ENCODE measurements at places on chromosomes 11 and 22.
A peak's percentile ranks its signal among the peaks of the same experiment; 100 is the strongest.

DNA sequence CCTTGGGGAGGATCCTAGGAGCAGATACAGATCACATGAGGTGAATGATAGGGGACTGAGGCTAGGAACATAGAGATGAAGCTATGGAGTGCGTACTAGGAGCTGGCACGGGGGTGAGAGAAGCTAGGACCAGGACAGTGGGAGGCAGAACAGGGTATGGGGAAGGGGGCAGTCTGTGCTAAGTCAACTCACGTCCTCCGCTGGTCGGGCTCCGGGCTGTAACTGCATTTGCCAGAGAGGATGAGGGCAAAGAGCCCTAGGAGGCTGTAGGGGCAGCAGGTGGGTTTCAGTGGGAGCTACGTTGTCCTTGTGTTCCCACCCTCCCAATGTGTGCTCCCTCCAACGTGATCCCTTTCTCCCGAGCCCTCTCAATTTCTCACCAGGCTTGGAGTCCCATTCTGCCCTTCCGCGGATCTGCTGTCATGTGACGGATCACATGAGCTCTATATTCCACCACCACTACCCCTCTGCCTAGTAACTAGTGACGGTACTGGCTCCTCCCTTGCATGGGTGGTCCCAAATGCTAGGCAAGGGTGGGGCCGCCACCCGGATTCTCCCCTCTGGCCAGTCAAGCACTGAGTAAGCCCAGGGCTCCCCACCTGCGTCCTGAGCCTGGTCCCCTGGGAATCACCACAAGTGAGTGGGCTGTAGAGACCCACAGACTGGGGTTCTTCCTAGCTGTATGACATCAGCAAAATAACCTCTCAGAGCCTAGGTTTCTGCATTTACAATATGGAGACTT is at the start of gene TPP1:
TPP1 (minus strand) TSS at position 419 of the 742 bp plus-strand sequence; CDS start at position 397, 22 bp downstream.
- DNase-seq = peak; percentile 94

GRCh38 chr11:73465023-73465675 is 89.0 kb downstream of the RELT start:
- no peak for DNase-seq

- no peak for DNase-seq
These were observed 8.1 kb downstream of the RASD2 start for GRCh38 chr22:35548722-35549112.

DNA sequence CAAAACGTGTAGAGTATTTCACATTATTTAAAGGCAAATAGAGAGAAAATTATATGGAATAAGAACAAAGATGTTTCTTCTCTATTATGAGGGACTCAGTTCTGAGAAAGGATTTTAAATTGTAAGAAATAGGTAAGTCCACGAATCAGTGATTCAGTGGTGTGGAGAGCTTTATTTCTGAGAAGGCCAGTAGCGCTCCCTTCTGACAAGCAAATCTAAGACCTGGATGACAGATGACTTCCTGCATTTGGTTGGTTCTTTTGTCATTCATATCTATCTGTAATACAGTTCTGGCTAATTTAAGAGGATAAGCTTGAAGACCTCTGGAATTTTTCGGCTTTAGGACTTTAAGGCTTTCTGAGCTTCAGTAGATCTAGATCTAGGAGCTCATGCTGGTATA is 7.0 kb downstream of the CD3E start:
- DNase-seq = no peak

- DNase-seq = no peak
These were observed 1.4 kb downstream of the TMEM9B start for GRCh38 chr11:8962841-8963240.

GRCh38 chr11:11415901-11416300 is 62.9 kb upstream of the CSNK2A3 start:
- DNase-seq = no peak

- no peak for DNase-seq
These were observed 50.4 kb upstream of the C11orf87 start for GRCh38 chr11:109371444-109372176.

GRCh38 chr11:108601150-108601549 is 7.6 kb upstream of the EXPH5 start:
- no peak for DNase-seq

GRCh38 chr11:68889948-68890446 is 13.6 kb downstream of the MRPL21 start:
- no peak for DNase-seq

GRCh38 chr11:126312961-126313360 is 9.1 kb downstream of the DCPS start:
- no peak for DNase-seq

- DNase-seq = no peak
These were observed 504 bp upstream of the ASCC2 start for GRCh38 chr22:29838599-29838956.

DNA sequence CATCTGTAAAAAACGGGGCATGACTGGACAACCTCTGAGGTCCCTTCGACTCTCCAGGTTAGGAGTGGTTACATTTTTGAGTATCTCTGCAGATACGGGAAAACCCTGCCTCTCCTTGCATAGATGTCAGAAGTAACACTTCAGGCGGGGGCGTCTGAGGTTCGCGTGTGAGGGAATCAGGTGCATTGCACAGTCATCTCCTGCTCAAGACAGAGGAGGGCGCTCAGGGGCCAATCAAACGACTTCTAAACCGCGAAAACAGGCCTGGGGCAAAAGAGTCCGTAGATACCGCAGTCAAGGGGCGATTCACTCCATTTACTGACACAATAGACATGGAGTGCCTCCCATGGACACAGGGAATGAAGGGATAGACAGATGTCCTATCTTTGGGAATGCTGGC is 31.7 kb downstream of the KIRREL3 start:
- DNase-seq = peak; percentile 13

DNA sequence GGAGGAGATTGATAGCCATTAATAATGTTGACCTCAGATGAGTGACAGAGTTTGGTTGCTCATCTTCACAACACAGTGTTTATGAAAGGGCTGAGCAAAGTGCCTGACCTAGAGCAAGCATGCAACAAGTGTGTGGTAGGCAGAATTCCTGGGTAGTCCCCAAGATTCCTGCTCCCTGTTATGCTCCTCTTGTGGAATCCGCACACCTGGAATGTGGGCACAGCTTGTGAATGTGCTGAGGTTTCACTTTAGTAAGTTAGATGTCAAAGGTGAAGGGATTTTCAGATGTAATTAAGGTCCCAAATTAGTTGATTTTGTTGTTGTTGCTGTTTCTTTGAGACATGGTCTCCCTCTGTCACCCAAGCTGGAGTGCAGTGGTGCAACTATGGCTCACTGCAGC is 20.7 kb upstream of the SPON1 start:
- DNase-seq = no peak

GRCh38 chr11:5713695-5714094 is 22.6 kb upstream of the OR56B1 start:
- no peak for DNase-seq

DNA sequence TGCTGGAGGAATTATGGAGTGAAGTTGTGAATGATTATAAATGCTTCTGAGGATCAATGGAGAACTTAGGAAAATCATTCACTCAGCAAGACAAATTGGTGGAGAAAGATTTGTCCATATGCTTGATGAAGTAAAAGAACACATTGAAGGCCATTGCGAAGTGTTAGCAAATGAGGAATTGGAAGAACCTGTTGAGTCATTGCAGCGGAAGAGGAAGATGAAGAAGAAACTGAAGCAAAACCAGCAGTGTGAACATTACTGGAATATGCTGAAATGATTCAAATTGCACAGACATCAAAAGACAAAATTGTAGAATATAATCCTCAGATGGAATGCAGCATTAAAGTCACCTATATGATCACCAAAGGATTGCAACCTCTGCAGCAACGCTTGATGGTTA is 168.1 kb downstream of the ADAMTS15 start:
- no peak for DNase-seq

DNA sequence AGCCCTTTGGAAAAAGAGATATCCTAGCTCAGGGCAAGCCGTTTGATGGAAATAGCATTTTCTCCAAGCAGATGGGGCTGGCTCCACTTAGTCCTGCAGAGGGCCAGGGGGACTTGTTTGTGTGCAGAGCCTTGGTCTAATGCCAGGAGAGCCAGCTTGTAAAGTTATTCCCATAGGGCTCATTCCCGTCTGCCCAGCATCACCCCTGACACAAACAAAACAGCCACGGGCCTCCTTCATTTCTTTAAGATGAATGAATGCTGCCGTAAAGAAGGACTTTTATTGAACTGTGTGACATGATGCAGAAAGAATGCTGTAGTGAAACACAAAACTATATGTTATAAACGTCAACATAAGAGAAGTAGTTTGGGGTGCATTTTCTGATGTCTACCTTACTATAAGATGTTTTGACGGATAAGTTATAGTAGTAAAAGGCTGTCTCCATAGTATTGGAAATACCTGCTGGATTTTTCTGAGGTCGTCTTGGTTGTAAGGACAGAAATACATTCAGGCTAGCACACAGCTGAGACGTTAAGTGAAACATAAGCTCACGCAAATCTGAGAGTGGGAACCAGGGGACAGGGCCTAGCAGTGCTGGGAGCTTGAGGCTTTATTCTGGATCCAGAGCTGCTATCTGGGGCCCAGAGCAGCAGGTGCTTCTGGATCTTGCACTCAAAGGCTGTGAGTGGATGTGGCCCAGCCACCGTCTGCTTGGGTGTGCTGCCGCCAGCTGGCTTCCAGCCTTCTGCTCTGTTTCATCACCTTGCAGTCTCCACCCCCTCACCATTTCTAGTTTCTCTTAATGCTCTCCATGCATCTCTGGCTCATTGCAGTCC is 53.3 kb downstream of the NCAM1 start:
- peak; percentile 1 for DNase-seq

DNA sequence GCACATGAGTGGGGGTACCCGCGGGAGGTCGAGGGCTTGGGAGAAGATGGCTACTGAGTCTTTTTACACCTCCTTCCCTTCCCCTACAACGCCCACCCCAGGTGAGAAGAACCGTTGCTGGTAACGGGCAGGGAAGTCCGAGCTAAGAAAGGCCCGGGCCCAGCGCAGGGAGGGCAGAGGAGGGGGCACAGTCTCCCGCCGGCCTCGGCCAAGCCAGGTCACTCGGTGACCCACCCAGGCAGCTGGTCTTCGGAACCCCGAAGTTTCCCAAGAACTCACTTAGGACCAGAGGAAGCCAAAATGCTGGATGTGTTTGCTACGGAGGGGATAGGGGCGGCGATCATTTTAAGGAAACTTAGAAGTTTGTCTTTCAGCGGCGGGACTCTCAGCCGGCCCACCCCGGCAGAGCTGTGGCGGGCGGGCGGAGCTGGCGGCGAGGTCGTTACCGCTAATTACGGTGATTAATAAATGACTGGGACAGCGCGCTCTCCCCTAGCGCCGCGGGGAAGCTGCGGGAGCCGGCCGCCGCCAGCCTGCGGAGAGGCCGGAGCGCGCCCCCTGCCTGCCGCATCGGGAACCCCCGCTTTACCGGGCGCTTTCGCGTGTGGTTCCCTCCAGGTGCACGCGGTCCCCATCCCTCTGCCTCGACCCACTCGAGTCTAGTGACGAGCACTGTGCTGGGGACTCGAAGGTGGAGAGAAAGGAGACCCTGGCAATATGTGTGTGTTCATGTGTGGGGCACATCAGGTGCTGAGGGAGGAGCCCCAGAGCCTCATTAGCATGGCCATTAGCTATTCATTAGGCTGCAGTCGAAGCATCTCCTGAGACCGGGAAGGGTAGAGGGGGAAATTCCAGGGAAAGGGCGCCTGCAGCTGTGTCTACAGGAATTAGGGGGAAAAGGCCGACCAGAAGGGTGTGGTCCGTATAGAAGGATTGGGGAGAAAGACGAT is 945 bp downstream of the ROBO3 start:
- peak; percentile 19 for DNase-seq

DNA sequence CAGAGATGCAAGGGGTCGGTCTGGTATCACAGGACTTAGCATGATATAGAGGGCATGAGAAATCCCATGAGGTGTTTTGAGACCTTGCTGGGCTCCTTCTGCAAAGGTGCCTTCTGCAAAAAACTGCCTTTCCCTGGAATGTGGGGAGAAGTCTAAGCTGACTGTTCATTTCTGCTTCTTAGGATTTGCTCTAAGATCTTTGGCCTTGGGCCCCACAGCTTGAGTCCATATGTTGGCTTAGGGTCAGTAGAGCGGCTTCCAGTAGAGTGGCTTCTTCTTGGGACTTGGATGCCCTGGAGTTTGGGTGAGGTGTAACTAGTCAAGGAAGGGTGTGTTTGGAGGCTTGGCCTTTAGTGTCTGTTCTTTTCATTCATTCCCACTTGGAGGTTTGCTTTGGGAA is 37.0 kb downstream of the AMPD3 start:
- DNase-seq = no peak

GRCh38 chr11:79068356-79068755 is 372.5 kb downstream of the TENM4 start:
- DNase-seq = no peak

DNA sequence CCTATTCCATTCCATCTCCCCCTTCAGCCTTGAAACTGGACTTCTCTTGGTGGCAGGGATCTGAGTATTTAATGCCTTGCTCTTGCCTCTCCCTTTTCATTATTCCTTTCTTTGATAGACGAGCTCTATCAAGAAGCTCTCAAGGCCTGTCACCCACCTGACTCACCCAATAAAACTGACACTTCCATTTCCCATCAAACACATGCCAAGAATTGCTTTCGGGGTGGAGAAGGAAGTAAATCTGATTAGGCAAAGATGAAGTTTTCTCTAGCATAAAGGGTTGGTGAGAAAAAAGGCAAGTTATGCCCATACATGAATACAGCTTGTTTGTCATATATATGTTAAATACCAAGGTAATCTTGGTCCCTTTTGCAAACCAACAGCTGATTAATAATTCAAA is 34.9 kb upstream of the MYEOV start:
- DNase-seq = no peak

- no peak for DNase-seq
These were observed 15.5 kb downstream of the PARVG start for GRCh38 chr22:44196241-44196640.

DNA sequence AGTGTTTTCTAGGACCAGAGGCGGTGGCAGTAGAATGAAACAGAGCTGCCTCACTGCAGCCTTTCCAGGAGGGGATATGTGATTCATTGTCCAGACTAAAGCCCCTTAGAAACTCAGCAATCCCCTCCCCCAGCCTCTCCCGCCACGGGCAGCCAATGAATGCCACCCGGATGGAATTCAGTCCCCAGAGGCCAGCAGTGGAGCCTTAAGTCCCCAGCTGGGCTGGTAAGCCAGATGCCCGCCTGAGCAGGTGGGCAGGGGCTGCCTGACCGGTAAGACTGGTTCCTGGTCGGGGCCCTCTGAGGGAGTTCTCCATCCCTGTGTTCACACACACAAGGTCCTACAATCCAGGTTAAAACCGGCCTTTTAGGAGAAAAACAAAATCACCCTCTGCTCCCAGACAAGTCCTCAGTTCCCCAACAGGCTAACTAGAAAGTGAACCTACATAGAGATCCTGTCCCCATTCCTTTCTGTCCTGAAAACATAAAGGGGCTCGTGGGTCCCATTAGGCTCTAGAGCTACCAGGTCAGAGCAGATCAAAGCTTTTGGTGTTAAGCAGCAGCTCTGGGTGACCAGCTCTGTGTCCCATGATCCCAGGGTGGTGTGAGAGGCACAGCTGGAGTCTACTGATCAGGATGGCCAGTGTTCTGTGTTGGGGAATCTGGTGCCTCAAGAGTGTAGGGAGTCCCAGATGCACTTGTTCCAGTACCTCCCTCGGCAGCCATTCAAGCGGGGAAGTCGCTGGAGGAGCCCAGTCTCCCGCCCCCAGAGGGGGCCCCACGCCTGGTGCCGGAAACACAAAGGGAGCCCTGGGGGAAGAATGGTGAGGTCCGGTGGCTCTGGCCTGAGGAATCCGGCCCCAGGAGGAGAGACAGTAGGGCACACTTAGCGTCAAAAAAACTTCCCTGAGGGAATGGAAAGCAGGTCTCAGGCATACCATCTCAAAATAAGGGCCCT is 2.6 kb downstream of the PATZ1 start:
- DNase-seq = peak; percentile 44

- no peak for DNase-seq
These were observed 558.5 kb downstream of the MIAT start for GRCh38 chr22:27215871-27216270.

GRCh38 chr11:17735818-17736578 is 1.4 kb downstream of the KCNC1 start:
- DNase-seq = no peak

All from GM12865 (cell line).